ENCODE measurements at places on chromosomes 3 and 15.
A peak's percentile ranks its signal among the peaks of the same experiment; 100 is the strongest.

GRCh38 chr3:86785386-86785785 is 205.6 kb downstream of the VGLL3 start:
- DNase-seq: peak; percentile 32

DNA sequence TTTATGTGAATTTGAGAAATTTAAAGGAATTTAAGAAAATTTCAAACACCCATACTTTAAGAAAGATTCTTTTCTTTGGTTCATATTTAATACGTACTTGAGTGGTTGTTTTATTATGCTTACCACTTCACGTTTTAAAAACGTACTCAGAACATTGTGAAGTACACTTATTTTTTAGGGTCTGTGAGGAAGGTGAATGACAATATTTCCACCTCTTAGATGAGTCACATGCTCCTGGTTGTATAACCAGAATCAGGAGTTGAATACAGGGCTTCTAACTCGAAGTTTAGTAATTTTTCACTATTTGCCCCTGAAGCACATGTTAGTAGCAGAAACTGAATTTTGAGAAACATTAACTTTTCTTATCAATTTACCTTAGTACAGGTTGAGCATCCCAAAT is 7.5 kb downstream of the SKIL start:
- no peak for DNase-seq

- DNase-seq: peak; percentile 33
Observed at GRCh38 chr15:56342653-56343052, 22.6 kb upstream of the TEX9 start.

DNA sequence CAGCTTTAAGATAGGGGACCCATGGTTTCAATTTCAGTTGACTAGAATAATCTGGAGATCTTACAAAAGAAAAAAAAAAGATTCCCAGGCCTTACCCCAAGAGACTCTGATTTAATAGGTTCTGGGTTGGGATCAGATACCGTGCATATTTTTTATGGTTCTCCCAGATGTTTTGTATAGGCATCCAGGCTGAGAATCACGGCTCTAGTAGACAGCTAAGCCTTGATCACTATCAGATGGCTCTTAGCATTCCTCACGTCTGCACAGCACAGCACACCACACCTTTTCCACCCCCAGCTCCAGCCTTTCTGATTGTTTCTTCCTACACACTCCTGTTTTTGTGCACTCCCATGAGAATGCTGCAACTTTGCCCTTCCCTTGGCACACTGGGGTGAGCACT is 40.8 kb downstream of the TMEM45A start:
- DNase-seq: peak; percentile 76

DNA sequence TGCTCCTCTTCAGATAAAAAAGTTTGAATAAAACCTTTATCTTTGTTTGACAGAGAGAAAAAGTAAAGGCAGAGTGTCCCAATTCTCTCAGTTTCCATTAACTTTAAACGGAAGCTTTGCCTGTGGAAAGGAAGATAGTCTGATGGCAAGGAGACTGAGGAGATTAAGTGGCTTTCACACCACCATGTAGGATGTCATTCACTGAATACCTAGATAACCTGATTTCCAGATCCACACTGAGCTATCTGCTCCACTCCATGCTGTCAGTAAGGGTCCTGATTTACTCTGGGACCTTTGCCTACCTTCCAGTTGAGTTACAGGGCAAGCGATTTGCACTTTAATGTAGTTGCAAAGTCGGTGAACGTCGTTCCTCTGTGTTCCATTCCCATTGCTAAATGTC is 233.4 kb upstream of the TBL1XR1 start:
- DNase-seq: no peak

- DNase-seq: peak; percentile 88
Observed at GRCh38 chr15:45581919-45582318, 5.3 kb upstream of the BLOC1S6 start.

GRCh38 chr15:38994310-38994709 is 429.7 kb upstream of the RASGRP1 start:
- no peak for DNase-seq

DNA sequence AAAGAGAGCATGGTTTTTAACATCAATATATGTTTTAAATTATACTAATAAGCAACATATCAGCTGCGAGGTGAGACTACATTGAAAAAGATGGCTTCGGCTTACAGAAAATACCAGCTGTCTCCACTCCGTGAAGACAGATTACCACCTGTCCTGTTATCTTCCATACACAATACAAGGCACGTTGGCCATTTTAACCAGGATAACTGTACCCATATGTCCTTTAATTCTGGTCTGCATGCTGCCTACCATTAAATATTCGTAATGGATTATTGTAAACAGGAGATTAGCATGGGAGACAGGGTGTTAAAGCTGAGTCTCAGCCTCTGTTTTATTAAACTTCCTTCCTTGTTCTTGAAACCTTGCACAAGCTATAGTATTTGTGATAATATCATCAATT is 855.5 kb downstream of the ROBO1 start:
- no peak for DNase-seq

GRCh38 chr3:39065197-39065596 is 13.4 kb downstream of the WDR48 start:
- peak; percentile 29 for DNase-seq
